NCI-H1930 (cell line): ENCODE measurements at places on chromosomes 6 and 20.

- no peak for DNase-seq
Observed at GRCh38 chr20:1877609-1878200, 17.5 kb upstream of the SIRPA start.

- DNase-seq, result no peak
Observed at GRCh38 chr20:14219801-14220461, 117.5 kb downstream of the FLRT3 start.

DNA sequence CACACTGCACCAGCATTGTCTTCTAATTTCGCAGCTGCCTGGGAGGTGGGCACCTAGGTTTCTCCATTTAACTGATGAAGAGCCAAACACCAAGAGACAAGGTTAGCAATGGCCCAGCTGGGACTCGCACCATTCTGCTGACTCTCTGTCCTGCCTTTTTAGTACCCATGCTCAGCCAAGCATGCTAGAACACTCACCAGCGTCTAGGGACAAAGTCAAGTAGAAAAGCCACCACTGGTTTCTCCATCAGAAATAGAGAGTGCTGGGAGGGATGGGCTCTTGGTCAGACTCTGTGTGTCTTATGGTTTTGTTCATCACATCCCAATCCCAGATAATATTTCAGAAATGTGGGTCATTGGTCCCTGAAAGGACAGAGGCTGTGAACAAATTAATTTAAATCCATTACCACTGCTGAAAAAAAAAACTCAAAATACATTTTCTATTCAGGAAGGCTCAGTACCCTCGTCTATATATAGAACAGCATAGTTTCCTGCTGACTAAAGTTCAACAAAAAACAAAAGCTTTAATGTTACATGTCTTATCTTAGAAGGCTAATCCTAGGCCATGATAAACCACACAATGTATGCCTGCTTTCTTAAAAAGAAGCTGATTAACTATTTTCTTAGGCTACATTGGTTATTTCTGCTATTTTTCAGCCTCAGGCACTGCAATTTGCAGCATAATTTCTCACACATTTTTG lies 111.0 kb downstream of the TBC1D7 start:
- no peak for DNase-seq

- no peak for DNase-seq
Observed at GRCh38 chr20:23419995-23420901, 1.0 kb downstream of the NAPB start.

DNA sequence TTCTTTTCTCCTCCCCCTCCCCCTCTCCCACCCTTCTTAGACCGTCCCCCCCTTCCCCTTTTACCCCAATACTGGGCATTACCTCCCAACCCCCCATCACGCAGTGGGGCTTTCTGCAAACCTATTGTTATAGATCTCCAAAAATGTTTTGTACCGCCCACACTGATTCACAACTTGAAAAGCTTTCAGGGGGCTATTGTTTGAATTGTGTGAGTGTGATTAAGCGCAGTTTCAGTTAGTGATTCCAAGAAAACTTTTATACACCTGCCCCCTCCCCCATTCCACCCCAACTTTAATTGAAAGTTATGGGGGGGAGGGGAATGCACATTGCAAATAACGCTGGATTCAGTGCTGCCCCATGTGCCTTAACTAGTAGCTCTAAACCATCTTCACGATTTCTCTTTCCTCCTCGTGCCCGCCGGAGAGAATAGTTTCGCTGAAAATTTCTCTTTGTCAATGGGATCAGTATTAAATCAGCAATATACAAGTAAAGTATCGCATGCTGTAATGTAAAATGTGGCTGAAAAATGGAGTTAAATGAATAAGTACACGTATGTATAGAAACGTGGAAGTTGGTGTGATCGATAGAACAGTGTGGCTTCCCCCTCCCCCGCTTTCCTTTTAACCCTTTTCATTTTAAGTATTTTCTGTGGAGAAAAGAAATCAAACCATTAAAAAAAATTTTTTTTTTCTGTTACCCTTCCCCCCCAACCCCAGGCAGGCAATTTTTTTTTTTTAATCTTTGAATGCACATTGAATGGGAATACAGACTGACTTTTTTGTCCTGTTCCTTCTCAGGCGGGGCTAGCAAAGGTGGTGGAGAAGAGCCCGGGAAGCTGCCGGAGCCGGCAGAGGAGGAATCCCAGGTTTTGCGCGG lies 632 bp downstream of the LIN28B start:
- DNase-seq, result no peak

DNA sequence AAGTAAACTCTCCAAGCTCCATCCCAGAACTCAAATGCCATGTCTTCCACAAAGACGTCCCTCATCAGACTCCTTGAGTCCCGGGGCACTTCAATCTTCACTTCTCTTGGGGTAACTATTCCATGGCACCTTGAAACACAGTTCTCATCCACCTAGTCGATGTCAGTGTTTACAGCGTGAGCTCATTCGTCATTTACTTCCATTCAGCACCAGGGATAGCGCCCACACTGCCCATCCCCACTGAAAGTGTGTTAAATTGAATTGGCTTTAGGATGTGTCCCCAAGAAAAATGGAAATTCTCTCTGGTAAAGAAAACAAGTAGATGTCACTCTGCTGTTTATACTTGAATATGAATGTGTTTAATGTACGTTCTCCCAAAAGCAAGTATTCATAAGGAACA lies 31.3 kb downstream of the KCNK15 start:
- DNase-seq, result no peak

DNA sequence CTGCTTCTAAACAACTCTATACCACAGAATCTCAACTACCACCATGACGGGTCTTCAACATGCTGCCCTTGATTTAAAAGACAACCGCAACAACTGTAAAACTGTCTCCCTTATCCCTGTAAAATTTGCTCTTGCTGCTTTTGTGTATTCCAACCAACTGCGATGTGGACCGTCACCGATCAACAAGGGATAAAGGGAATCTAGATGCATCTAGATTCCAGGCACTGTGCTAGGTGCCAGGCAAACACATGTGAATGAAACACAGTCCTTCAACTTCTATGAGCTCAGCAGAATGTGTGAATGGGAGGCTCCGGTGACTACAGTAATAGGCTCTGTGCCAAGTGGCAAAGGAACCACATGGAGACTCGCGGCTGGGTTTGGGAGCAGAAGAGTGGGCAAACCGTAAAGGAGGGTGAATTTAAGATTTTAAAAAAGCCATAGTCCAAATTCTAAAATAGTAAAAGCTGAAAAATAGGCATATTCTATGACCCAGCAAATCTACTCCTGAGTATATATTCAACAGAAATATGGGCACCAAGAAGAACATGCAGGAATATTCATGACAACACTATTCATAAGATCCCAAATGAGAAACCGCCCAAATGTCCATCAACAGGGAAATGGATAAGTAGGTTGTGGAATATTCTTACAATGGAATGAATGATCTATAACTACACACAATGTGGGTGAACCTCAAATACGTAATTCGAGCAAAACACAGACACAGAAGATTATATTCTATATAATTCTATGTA lies 3.7 kb upstream of the PRND start:
- no peak for DNase-seq

- no peak for DNase-seq
Observed at GRCh38 chr6:14889188-14889587, 356.7 kb upstream of the JARID2 start.

DNA sequence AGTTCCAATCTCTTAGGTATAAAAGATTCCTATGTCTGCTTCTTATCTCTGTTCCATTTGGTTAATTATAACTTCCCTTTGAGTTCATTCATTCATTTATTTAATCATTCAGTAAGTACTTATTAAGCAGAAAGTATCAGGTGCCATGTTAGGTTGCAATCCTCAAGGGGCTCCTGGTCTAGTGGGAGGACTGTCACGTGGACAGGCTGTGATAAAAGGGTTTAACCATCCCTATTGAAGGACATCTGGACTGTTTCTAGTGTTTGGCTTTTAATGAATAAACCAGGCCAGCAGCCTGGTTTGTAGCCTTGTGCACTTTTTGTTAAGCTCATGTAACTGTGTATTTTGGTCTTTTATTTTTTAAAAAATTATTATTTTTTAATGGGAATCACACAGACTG lies 162.1 kb upstream of the OGFRL1 start:
- DNase-seq, result peak; percentile 51

- no peak for DNase-seq
Observed at GRCh38 chr6:85362652-85363310, 87.1 kb upstream of the NT5E start.

DNA sequence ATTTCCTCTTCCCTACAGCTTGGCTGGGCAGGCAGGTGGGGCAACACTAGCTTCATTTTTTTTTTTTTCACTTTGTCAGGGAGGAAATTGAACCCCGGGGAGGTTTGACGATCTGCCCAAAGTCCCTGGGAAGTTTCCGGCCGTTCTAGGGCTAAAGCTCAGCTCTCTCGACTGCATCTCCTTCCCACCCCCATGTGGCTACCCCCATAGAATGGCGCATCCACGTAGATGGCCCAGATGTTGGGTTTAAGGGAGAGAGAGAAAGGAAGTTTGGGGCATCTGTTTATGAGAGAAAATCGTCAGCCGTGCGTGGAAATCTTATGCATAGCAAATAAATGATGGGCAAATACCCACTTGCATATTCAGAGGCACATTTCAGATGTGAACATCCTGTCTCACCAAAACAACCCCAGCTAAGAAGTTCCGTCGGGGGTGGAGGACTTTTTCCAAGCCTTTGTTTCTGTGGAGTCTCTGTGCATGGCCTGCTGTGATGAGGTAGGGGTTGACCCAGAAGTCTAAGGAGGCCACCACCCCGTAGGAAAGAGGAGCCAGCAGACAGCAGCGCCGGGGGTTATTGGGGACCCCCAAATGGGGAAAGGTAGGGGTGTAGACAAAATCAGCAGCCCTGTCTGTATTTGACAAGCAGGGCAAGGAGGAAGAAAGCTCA lies 40.5 kb upstream of the ZNF831 start:
- DNase-seq, result no peak

GRCh38 chr6:41189967-41190366 lies 11.0 kb downstream of the TREML2 start:
- DNase-seq, result no peak

- DNase-seq, result peak; percentile 36
Observed at GRCh38 chr6:158231551-158232315, 63.6 kb downstream of the GTF2H5 start.

GRCh38 chr20:18314786-18315406 lies 26.6 kb downstream of the ZNF133 start:
- no peak for DNase-seq

GRCh38 chr6:78910591-78911171 lies 43.3 kb downstream of the IRAK1BP1 start:
- DNase-seq, result no peak

DNA sequence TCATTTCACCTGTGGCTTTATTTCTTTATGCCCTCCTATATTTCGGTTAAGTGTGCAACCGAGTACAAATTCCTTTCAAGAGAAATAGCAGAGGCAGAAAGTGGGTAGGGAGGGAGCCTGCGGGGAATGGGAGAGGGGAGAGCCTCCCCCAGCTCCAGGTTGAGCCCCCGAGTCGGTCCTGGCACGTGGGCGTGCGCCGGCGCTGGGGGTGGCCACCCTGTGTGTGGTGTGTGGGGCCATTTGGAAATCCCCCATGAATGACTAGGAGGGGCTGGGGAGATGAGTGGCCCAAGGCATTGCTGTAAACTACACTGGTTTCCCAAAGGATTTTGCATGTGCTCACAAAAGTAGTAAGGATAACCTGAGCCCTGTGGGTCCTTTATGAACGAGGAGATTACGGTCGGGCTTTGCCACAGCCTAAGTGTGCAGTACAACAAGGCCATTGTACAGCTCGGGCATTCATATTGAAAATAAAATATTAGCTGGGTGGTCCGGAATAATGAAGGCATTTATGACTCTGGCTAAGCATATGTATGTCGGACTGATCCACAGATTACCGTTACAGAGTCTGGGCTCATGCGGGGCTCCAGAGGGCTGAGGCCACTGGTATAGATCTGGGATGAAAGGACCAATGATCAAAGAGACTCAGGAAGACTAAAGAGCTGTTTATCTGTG lies 84.5 kb upstream of the RALGAPA2 start:
- no peak for DNase-seq

GRCh38 chr6:14965424-14966075 lies 280.3 kb upstream of the JARID2 start:
- no peak for DNase-seq

DNA sequence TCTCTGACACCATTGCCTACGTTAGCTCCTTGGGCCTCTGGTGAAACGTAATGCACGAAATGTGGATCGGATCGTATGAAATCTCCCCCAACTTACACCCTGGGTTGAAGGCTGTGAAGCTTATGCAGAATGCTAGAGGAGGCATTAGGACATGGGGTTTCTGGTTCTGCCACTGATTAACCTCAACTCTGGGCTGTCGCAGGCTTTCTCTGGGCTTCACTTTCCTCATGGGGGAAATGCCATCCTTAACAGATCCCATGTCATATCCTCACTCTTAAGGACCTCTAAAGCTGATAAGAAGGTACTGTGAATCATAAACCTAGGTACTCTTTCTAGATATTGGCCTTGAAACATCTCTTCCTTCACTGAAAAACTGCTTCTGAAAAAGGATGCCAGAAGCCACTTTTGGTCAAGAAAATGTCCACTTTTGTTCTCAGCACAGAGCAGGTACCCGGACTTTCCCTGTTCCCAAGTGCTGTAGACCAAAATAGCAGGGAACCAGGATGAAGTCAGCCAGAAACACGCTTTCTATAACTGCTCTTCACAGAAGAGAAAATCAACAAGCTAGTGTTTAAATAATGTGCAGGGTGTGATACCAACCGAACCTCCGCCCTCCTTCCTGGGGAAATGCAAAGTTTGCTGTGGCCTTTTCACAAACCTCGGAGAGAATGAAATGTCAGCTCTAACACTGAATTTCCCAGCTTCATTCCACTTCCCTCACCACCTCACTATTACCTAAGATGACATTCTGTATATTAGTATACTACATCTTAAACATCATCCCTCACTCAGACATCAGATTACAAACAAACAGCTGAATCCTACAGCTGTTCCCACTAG lies 118.9 kb downstream of the BACH2 start:
- no peak for DNase-seq

DNA sequence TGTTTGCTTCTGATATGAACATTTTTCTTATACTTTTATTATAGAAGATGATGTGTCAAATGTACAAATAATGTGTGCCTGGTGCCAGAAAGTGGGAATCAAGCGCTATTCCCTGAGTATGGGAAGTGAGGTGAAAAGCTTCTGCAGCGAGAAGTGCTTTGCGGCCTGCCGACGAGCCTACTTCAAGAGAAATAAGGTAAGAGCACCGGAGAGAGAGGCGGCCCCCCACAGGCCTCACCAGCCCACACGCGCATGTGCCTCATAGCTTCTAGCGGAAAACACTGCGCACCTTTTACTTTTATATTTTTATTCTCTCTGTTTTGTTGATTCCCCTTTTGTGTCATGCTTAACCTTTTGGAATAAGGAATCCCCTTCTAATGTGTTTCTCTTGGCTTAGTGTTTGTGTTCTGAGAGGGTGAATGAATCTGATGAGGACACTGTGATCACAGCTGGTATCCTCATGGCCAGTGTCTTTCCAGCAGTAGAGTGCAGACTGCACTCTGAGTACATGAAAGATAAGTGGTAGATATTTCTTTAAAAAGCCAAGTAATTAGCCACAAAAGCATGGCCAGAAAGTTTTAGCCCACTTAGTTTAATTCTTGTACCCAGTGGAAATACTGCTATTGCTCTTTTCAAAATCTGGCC lies 43.6 kb downstream of the SOBP start:
- no peak for DNase-seq

- no peak for DNase-seq
Observed at GRCh38 chr20:47887477-47888080, 102.3 kb upstream of the SULF2 start.

- DNase-seq, result no peak
Observed at GRCh38 chr20:21436205-21436604, 38.9 kb upstream of the NKX2-4 start.
